ENCODE measurements at places on chromosomes 4 and X.
A peak's percentile ranks its signal among the peaks of the same experiment; 100 is the strongest.

DNA sequence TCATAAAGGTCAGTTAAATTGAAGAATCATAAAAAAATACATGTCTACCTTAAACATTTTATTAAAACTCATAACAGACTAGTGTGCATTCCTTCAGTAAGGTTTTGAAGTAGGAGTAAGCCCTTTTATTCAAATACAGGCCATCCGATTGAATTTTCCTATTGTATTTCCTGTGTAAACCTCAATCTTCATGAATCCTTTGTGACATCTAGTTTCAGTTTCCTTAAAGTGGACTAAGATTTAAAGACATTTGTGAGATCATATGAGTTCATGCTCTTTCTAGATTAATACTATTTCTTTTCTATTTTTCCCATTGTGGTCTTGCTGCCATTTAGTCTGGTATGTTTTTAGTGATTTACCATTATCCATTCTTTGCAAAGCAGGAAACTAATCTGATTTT lies 644.7 kb upstream of the BOD1L1 start:
- H3K4me1 ChIP-seq: no peaks in the 10 kb centered on the region
- H3K4me3 ChIP-seq: no peak overlapping the region
- H3K27ac ChIP-seq: no peak overlapping the region
- no peak for DNase-seq
- no peaks in the 10 kb centered on the region for H3K36me3 ChIP-seq

DNA sequence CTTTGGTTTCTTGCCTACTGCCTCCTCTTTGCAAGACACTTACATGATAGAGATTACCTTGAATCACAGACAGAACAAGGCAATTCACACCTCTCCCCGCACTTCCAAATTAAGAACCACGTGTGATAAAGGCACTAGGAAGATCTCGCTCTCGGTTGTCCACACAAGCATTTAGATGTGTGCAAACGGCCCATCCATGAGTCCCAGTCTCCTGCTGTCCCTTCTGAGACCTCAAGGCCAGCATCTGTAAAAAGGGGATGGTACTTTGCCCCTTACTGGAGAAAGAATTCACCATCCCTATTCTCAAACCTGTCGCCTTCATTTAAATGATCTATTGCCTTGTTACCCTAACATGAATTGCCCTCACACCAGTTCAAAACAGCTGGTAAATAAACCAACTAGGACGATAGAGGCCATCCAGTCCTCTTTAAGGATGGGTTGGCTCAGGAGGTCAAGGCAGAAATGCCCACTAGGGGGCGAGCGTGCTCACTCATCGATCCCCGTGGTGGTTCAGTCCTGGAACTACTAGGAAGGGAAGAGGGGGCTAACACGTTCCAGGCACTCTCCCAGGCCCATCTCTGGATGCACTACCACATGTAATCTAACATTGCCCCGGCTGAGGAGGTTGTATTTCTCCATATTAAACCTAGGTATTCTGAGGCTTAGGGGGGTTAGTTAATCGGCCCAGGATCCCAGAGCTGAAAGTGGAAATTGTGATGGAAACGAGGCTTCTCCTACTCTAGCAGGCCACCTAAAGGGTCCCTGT lies 95.8 kb downstream of the DHX15 start:
- no peaks in the 10 kb centered on the region for H3K4me1 ChIP-seq
- H3K4me3 ChIP-seq: no peak overlapping the region
- no peaks in the 10 kb centered on the region for H3K27me3 ChIP-seq
- DNase-seq: peak; percentile 67
- H3K36me3 ChIP-seq: no peaks in the 10 kb centered on the region

- H3K36me3 ChIP-seq: peaks cover 50% of the 10 kb centered on the region
- no peaks in the 10 kb centered on the region for H3K4me1 ChIP-seq
- no peaks in the 10 kb centered on the region for H3K27me3 ChIP-seq
- DNase-seq: no peak
- no peak overlapping the region for H3K27ac ChIP-seq
- no peak overlapping the region for H3K4me3 ChIP-seq
These were observed 5.3 kb downstream of the MPC1L start for GRCh38 chrX:40628506-40628905.

GRCh38 chrX:152601848-152602616 lies 35.7 kb upstream of the GABRQ start:
- no peaks in the 10 kb centered on the region for H3K4me1 ChIP-seq
- DNase-seq: peak; percentile 4
- no peaks in the 10 kb centered on the region for H3K36me3 ChIP-seq
- H3K4me3 ChIP-seq: no peak overlapping the region
- no peak overlapping the region for H3K27ac ChIP-seq

- H3K27me3 ChIP-seq: no peaks in the 10 kb centered on the region
- no peaks in the 10 kb centered on the region for H3K36me3 ChIP-seq
- H3K4me3 ChIP-seq: no peak overlapping the region
- DNase-seq: no peak
These were observed 3.0 kb downstream of the BMP15 start for GRCh38 chrX:50913520-50913919.

- no peaks in the 10 kb centered on the region for H3K36me3 ChIP-seq
- DNase-seq: no peak
- H3K4me3 ChIP-seq: no peak overlapping the region
- no peaks in the 10 kb centered on the region for H3K4me1 ChIP-seq
These were observed 1.1 kb downstream of the RNF150 start for GRCh38 chr4:141132072-141132708.

GRCh38 chrX:56763556-56764152 lies 34.6 kb downstream of the NBDY start:
- no peak overlapping the region for H3K27ac ChIP-seq
- peaks cover 50% of the 10 kb centered on the region for H3K4me1 ChIP-seq
- H3K4me3 ChIP-seq: no peak overlapping the region
- no peak for DNase-seq
- H3K36me3 ChIP-seq: peaks cover 18% of the 10 kb centered on the region

GRCh38 chrX:107700790-107701189 lies 72.5 kb downstream of the PRPS1 start:
- H3K27me3 ChIP-seq: no peaks in the 10 kb centered on the region
- H3K36me3 ChIP-seq: no peaks in the 10 kb centered on the region
- no peaks in the 10 kb centered on the region for H3K4me1 ChIP-seq
- H3K27ac ChIP-seq: no peak overlapping the region
- no peak overlapping the region for H3K4me3 ChIP-seq

Data from DND-41 (cell line).